ENCODE measurements at places on chromosomes 3 and 15. TPM values are rescaled to one million over a fixed set of nuclear protein-coding genes. Genes with fewer than 3 reads are reported as not detected.

GRCh38 chr3:27504749-27505148 is 20.6 kb upstream of the SLC4A7 start:
- DNase-seq, result no peak

DNA sequence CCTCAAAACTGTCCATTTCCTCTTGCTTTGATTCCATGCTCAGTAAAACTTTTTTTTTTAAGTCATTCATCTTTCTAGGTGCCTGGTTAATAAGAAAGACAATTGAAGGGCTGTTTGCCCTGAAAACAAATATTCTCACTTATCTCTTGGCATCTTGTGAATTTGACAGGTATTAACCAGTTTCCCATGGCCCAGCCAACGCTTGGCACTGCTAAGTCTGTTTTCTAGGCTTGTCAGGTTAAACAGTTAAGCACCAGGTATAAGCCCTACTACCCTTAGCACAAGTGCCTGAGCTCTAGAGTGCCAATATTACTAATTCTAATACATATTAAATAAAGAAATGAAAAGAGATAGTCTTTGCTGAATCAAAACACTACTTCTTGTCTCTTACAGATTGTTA is 36.3 kb downstream of the PXK start:
- no peak for DNase-seq

- DNase-seq, result no peak
Measured at GRCh38 chr3:151964743-151965142, 91.3 kb downstream of the SUCNR1 start.

GRCh38 chr3:176737480-176738110 is 459.7 kb downstream of the TBL1XR1 start:
- no peak for DNase-seq

- no peak for DNase-seq
Measured at GRCh38 chr3:136982520-136983138, 24.8 kb downstream of the IL20RB start.

DNA sequence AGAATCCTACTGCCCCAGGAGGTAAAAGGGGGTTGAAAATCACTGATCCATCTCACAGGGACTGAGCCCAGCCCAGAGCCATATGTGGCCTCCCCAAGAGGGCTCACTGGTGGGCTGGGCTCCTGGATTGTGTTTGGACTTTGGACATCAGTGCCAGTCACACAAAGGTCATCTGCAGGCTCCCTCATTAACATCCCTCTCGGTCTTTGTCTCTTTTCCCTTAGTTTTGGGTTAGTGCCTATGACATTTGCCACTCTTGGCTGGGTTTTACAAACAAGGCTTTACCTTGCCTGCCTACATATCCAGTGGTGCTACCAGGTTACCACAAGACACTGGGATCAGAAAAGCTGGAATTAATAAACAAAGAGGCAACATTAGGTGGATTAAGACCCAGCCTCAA is 27.9 kb downstream of the IFT122 start:
- no peak for DNase-seq

DNA sequence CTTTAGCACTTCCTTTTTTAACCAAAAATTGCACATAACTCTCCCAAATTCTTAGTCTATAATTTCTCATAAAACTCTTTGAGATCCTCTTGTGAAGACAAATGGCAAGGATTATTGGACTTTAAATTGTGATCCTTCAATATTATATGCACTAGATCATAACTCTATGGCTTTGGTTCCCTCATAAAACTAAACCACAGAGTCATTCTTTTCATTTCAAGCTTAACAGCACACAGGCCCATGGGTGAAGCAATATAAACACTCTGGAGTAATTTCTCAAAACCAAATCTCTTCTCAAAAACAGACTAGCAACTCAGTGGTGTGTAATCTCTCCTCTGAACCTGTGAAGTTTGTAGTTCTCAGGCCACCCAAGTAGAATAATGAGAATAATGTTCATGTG is 171.0 kb upstream of the NECTIN3 start:
- no peak for DNase-seq

GRCh38 chr3:179416681-179417080 is 34.6 kb downstream of the GNB4 start:
- no peak for DNase-seq

- DNase-seq, result no peak
Measured at GRCh38 chr3:58349792-58350626, 17.3 kb downstream of the PXK start.

DNA sequence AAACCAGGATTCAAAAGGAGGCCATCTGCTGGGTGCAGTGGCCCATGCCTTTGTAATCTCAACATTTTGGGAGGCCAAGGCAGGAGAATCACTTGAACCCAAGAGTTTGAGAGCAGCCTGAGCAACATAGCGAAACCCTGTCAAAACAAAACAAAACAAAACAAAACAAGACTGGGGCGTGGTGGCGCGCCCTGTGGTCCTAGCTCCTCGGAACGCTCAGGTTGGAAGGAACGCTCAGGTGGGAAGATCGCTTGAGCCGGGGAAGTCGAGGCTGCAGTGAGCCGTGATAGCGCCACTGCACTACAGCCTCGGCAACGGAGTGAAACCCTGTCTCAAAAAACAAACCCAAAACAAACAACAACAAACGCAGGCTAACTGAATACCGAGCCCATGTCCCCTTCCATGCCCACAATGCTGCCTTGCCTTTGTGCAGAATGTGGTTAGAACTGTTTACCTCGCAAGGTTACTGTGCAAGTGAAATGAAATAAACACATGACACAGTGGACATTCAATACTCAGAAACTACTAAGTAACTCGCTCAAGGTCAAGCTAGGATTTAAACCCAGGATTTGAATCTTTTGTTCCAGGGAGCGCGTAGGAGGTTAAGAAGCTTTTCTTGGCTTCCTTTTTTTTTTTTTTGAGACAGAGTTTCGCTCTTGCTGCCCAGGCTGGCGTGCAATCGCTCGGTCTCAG is 766 bp upstream of the EMC4 start:
- DNase-seq, result peak; percentile 28

DNA sequence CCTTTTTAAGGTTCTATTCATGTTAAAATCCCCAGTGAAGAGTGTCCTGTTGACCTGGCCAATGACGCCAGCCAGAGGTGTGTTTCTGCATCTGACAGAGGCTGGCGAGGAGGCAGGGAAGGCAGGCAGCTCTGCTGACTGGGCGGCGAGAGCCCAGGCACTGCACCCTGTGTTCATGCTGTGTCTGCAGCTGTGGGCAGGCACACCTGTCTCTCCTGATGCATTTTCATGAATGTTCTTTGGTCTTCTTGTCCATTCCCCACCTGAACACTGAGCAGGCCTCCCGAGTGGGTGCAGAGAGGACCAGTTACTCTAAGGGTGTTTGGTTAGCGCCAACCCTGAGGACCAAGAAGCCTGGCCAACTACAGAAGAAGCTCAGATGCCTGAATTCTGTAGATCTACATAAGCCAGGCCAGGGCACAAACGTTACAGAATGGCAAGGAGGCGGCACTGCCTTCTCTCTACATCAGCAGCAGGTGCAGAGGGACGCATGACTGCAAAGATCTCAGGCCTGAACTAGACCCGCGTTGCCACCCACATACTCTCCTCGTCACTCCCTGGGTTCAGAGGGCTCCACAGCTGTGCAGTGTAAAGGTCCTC is 233.7 kb downstream of the OCA2 start:
- no peak for DNase-seq

GRCh38 chr3:104785947-104786346 is 580.8 kb upstream of the ALCAM start:
- DNase-seq, result no peak

DNA sequence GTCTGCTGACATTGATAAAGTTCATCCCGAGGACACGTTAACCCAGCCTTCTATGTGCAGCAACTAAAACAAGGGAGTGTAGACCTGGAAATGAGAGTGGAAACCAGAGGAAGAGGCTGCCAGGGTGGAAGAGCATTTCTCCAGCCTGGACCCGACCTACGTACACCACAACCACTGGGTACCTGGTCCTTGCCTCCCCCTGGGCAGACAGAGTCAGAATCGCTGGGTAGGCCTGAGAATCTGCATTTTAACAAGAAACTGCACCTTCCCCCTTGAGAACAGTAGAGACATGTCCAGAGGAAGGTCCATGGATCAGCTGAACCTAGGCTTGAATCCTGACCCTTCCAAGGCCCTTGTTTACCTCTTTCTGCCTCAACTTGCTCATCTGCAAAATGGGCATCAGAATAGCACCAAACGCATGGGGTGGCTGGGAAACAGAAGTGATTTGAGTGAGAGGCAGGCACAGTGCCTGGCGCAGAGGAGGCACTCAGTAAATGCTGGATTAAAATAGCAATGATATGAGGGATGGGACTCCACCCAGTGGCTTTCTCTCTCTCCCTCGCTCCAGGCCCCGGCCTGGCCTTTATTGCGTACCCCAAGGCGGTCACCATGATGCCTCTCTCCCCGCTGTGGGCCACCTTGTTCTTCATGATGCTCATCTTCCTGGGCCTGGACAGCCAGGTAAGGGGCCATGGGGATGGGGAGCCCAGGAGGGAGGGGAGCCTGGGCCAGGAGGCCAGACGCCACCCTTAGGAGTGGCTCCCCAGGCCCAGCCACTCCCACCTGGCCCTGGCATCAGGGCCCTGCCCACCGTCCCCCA is 66.9 kb upstream of the SLC6A1 start:
- DNase-seq, result no peak

- DNase-seq, result no peak
Measured at GRCh38 chr15:95448531-95449229, 881.8 kb upstream of the NR2F2 start.

GRCh38 chr15:41291065-41291631 is 41.2 kb downstream of the OIP5 start:
- DNase-seq, result no peak

GRCh38 chr3:3296979-3297381 is 117.5 kb upstream of the CRBN start:
- DNase-seq, result no peak

DNA sequence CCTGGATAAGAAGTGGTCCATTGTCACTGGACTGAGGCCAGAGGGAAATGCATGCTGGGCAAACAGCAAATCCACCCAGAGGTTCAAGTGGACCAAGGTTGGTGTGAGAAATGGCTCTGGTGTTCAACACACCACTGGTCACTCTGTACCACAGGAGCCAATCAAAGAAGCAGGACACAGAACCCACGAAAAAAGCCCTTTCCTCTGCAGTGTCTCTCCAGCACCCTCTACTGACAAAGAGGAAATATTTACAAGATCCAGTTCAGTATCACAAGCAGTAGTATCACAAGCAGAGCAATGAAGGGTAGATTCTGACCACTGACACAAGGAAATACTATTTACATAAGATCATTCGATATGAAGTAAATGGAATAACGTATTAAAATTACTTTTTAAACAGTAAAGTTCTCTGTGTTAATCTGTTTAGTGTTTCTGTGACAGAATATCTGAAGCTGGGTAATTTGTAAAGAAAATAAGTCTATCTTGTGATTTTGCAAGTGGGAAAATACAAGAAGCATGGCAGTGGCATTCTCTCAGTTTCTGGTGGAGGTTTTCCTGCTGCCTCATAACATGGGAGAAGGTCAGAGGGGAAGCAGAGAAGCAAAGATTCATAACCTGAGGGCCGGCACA is 390.7 kb downstream of the EFHB start:
- no peak for DNase-seq

GRCh38 chr3:153072856-153073255 is 89.2 kb upstream of the RAP2B start:
- no peak for DNase-seq

DNA sequence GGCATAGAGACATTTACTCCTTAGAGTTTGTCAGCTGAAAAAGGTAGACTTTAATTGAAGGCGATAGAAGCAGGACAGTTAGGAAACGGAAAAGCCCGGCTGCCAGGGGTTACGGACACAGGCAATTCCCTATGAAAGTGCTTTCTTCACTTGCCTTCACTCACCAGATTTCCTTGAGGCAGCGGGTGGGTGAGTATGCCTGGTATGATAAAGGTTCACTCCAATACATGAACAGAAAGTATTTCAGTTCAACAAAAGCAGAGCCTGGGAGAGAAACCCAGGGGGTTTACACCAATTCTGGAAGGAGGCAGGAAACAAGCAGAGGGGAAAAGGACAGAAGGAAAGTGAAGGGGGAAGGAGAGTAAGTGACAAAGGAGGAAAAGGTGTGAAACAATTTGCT is 53.9 kb downstream of the QTRT2 start:
- no peak for DNase-seq

DNA sequence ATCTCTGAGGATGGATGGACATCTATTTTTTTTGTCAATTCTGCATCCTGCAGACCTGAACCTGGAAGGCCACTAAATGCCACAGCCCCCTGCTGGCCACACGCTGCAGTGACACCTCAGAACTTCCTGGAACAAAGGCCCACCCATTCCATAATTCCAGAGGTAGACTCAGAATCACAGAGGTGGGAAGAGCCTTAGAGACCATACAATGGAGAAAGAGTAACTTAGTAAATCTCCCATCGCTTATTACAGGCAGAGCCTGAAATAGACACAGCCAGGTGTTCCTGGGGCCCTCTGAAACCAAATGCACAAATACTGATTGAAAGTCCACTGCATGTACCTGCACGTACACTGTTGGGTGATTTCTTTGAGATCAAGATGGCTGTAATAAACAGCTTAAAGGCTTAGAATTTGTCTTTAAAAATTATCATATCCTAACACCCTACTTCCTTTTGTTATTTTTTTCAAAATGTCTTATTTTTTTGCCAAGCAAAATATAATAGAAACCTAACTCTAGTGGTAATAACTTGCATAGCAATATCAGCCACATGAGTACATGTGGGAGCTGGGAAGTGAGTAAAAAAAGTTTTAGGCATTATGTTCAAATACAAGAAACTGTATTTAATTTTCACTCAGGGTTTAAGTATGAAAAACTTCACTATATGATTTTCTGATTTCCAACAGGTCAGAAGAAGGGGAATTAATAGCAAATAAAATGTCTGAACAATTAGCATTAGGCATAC is 62.7 kb downstream of the EOMES start:
- peak; percentile 53 for DNase-seq

DNA sequence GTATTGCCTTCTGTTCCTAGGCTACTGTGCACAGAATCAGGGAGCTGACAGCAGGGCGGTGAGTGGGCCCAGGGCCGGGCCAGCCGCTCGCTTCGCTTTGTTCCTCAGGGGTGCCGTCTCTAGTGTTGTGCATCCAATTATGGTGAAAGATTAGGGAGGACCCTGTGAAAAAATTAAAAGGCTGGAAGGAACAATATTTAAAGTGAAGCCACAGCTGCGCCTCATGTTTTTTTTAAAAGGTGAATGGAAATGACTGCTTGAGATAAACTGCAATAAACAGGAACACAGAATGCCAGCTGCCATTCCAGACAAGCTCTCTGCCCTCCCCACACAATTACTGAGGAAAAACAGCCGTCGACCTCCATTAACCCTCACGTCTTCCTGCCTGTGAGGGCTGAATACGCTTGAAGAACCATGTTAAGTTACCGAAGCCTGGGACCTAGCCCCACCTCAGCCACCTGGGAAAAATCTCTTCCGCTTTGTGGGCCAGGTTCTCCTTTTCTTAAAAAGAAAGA is 132.0 kb upstream of the IL12A start:
- DNase-seq, result no peak

GRCh38 chr3:11168406-11168805 is 14.1 kb downstream of the HRH1 start:
- no peak for DNase-seq

- DNase-seq, result no peak
Measured at GRCh38 chr3:31917303-31918005, 63.6 kb downstream of the OSBPL10 start.

The BUB1B gene
- total RNA-seq, result 1.4 TPM

The GOLGA8K gene
- 1.5 TPM for total RNA-seq

The MINDY2 gene
- 31.8 TPM for total RNA-seq

The FBXL2 gene
- total RNA-seq, result 3.9 TPM

The MUSTN1 gene
- 42.0 TPM for total RNA-seq

The MCF2L2 gene
- total RNA-seq, result 0.32 TPM

The GJD2 gene
- total RNA-seq, result 34.1 TPM

The FBXW12 gene
- not detected for total RNA-seq

Measured in right cardiac atrium (tissue), 5 donors.